ENCODE measurements at places on chromosomes 1 and 21.
A peak's percentile ranks its signal among the peaks of the same experiment; 100 is the strongest.

DNA sequence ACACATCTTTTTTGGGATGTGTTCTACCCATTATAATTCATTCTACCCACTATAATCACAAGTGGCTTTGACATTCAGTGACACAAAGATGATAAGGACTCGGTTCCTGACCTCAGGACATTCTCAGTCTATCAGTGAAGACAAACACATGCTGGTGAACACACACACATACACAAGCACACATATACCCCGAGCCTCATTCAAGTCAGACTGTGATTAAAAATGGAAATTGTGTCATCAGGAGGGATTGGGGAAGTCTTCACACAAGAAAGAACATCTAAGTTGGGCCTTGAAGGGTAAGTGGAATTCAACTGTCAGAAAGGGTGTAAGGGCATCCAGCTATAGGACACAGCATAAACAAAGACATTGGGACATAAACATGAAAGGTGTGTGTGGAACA lies 2.6 kb upstream of the LAD1 start:
- no peak for DNase-seq

DNA sequence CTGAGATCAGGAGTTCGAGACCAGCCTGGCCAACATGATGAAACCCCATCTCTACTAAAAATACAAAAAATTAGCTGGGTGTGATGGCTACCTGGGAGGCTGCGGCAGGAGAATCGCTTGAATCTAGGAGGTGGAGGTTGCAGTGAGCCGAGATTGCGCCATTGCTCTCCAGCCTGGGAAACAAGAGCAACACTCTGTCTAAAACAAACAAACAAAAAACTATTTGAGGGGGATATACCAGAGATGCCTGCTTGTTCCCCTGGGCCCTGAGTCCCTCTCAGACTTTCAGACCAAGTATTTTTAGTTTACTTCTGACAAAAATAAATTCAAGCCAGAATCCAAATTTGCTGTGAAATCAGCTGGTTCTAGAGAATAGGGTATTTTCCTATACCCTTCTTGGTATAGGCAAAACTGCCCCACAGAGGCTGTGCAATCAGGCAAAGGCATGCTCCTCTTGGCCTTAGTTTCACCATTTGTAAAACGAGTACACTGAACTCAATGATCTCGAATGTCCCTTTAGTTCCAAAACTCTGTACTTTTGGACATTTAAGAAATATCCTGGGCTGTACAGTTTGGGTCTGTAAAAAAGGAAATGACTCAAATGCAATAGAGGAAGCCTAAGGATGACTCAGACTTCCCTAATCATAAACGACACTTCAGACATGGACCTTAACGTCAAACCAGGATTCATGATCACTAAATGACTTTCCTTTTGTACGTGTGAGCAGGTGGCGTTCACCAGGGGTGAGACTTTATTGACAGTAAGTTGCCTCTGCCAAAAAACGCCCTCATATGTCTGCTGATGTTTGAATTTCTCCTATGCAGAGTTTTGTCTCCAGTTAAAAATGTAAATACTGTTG lies 16.1 kb downstream of the ENSA start:
- DNase-seq, result peak; percentile 78

DNA sequence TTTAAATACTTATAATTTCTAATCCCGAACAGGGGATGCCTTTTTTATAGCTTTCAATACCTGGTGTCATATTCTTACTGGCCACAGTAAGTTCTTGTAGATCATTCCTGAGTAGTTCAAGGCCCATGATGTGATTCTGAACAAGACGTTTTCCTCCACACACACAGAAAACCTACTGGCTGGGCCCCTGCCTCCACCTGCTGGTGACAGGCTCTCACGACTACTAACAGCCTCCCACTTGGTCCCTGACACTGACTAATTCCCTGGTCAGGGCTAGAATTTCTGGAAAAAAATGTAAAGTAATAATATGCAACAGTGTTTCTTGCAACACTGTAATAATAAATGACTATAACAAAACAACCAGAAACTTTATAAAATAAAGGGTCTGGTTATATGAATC lies 50.4 kb upstream of the RIPK4 start:
- DNase-seq, result peak; percentile 74

DNA sequence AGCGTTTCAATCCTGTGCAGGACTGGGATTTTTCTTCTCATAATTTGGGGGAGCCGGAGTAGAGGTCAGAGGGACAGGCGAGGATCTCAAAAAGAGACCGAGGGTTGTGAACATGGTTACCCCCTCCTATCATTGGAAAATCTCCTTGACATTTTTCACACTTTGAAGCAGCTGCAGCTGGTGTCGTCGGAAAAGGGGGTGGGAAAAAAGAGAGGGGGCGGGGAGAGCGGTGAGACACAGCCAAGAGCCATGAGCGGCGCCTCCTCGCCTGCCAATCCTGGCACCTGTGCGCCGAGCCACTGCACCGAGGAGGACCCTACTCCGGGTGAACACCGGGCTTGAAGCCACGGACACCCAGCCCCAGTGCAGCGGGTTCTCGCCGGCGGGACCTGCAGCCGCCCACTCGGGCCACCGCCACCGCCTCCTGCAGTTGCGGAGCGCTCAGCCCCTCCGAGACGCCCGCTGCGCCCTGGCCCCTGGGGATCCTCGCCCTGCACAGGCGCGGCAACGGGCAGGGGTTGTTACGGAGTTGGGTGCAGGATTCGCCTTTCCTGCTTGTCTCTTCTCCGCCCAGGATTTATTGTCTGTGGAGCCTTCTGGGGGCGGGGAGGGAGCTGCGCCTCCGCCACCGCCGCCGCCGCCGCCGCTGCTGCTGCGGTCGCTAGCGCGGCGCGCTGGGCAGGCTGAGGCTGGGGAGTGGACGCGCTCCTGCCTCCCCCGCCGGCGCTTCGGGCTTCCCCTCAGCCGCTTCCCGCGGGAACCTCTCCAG lies at the start of gene LRRC7:
LRRC7 (plus strand) TSS at position 271 of the 769 bp plus-strand sequence. CDS start 718 bp downstream, outside the sequence.
- DNase-seq, result no peak

- no peak for DNase-seq
Measured at GRCh38 chr1:21814241-21814918, 2.3 kb downstream of the LDLRAD2 start.

DNA sequence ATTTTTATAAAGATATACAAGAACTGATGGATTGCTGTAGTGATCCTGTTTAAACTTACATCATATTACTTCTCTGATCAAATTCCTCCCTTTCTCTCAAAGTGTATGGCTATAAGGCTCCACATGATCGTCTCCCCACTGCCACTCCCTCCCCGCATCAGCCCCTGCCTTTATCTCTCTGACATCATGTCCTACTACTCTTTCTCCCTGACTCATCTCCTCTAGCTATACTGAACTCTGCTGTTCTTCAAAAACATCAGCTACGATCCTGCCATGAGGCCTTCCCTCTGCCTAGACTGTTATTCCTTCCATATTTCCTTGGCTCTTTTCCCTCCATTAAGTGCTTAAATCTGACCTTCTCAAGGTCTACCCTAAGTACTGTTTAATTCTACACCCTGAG lies 22.8 kb downstream of the HFM1 start:
- no peak for DNase-seq

GRCh38 chr1:94819238-94819944 lies 766 bp upstream of the SLC44A3 start:
- DNase-seq, result no peak

GRCh38 chr1:164635803-164636731 lies 77.1 kb downstream of the PBX1 start:
- no peak for DNase-seq

DNA sequence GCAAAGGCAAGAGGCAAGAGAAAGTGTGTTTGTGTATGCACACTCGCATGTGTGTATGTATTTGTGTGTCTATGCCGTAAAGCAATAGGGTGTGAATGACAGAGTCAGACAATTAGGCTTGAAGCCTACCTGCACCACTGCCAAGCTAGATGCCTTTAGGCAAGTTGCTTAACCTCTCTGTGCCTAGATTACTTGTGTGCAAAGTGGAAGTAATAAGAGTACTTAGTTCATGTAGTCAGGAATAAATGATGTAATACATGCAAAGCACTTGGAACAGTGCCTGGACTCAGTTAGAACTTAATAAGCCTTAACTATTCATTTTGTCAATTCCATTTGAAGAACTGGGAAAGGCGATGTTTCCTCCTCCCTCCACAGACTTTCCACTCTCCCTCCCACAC lies 31.7 kb downstream of the LAMB3 start:
- DNase-seq, result no peak

Data from HFFc6 (cell line).